Esophagus muscularis mucosa (tissue), 4 donors: ENCODE measurements at places on chromosomes 5 and 9.

DNA sequence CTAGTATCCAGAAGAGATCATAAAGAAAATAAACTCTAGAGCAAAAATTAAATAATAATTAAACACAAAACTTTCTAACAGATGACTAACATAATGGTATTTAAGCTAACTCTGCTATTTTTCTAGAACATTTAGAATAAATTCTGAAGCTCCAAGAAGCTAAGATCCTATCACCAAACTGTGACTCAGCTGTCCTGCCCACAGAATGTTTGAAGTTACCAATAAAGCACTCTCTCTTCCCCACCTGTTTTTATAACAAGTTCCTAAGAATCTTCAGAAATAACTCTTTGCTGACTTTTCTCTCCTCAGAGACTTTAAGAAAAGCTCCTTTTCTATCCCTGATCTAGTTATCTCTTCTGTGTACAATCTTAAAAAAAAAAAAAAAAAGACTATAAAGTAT lies 6.0 kb upstream of the EFNA5 start:
- no peak for DNase-seq

DNA sequence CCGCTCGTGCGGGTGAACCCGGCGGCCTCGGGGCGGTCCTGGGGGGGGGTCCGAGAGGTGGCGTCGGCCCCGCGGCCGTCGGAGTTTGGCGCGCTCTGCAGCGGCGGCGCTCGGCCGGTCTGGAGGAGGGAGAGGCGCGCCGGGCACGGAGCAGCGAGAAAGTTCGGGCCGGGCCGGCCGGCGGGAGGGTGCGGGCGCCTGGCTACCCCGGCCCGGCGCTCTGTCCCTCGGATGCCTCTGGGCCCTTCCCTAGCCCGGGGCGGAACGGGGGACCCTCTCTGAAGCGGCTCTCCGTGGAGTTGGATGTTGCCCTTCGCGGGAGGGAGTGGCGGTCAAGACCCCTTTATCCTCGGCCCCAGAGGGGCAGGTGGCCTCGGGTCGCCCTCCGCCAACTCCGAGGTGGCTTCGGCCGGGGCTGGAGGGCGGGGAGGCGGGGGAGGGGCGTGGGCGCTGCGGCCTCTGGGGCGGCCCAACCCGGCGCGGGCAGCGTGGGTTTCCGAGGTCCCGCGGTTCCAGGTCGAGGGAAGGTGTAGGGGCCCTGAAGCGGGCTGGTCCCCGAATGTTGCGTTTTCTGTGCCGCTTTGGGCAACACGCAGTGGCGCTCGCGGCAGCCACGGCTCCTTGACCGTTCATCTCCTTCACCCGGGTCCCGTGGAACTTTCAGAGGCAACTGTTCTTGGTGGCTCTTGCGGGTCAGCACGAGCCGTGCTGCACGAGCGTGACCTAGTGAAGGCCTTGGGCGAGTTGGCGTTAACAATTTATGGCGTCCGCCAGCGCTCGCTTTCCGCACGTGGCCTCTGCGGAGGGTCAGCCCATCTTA lies 290.5 kb downstream of the DOCK8 start:
- no peak for DNase-seq

DNA sequence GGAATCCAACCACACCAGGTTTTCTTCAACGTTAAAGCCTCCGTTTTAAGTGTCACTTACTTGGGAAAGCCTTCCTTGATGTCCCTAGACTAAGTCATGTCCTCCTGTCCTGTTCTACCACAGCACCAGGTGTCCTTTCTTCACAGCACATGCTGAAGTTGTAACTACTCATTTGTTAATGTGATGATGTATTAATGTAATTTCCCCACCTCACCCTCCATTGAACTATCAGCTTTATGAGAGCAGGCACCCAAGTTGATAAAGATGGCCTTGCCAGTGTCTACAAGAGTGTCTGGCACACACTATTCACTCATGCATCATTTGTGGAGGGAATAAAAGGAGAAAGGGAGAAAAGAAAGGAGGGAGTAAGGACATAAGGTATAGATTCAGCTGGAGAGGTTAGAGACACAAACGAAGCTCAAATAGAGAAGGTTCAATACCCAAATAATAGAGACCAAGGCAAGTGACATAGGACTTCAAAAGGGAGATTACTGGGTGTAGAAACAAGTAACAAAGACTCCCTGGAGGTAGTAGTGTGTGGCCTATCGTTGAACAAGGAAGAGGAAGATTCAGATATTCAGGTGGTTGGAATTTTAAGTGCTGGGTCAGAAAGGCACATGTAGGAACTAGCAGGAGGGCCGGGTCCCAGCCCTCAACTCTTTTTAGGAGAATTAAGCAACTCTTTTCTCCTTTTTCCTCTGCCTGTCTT lies 6.6 kb downstream of the ITK start:
- no peak for DNase-seq

DNA sequence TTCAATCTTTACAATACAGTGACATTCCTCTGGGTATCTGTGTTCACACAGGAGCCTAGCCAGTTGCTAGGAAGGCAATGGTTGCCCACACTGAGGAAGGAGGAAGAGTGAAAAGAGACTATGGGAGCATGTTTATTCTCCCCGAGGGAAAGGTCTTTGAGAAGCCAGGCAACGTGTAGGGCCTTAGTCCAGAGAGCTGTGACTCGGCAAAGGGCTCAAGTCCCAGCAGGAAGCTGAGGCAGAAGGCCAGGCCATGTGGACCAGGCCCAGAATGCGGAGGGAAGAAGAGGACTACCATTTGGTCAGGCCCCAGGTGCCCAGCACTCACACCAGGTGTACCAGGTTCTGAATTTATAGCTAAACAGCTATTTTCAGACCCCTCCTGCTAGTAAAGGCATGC lies 136.6 kb upstream of the DMAC1 start:
- no peak for DNase-seq

DNA sequence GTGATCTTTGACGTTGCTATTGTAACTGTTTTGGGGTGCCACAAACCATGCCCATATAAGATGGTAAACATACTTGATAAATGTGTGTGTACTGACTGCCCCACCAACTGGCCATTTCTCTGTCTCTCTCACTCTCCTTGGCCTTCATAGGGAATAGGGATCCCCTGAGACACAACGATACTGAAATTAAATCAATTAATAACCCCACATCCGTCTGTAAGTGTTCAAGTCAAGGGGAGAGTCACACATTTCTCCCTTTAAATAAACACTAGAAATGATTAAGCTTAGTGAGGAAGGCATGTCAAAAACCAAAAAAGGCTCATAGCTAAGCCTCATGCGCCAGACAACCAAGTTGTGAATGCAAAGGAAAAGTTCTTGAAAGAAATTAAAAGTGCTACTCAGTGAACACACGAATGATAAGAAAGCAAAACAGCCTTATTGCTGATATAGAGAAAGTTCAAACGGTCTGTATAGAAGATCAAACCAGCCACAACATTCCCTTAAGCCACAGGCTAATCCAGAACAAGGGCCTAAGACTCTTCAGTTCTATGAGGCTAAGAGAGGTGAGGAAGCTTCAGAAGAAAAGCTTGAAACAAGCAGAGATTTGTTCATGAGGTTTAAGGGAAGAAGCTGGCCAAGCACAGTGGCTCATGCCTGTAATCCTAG lies 111.1 kb downstream of the UGCG start:
- no peak for DNase-seq

GRCh38 chr9:134403292-134403681 lies 77.0 kb downstream of the RXRA start:
- DNase-seq = no peak

- DNase-seq = no peak
These were observed 134.6 kb upstream of the MYO10 start for GRCh38 chr5:17070647-17071046.

DNA sequence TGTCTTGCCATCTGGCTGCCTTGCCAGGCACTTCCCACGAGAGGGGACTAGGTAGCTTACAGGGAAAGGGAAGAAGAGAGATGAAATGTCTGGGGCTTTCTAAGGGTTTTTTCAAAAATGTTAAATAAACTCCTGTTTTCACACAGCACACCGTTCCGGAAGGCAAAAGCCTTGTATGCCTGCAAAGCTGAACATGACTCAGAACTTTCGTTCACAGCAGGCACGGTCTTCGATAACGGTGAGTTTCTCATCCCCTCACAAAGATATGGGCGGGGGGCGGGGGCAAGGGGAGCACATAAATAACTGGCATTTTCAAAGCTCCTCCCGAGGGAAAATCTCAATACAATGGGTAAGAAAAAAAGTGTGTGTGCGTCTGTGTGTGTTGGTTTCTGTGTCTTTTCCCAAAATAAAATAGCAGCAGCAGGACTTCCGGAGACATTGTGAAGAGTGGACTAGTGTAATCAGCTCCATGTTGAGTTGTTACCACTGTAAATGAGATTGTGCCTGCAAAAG lies 189.6 kb downstream of the NR3C1 start:
- no peak for DNase-seq

DNA sequence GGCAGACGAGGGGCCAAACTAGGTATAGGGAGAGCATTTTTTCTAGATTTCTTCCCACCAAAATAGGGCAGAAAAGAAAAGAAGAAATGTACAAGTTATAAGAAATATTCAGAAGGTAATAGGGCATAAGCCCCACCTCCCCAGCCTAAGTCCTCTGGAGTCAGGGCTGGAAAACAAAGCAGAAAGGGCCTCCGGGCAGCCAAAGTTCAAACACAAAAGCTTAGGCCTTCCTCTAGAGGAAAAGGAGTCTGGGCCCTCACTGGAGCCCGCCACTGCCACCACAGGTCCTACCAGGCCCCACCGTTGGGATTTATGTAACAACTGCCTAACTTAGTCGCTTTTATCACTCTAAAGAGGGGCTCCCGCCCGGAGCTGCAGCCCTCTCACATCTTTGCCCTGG lies 27.6 kb downstream of the TBC1D2 start:
- no peak for DNase-seq

- no peak for DNase-seq
These were observed 830.4 kb upstream of the ZNF608 start for GRCh38 chr5:125576822-125577221.

DNA sequence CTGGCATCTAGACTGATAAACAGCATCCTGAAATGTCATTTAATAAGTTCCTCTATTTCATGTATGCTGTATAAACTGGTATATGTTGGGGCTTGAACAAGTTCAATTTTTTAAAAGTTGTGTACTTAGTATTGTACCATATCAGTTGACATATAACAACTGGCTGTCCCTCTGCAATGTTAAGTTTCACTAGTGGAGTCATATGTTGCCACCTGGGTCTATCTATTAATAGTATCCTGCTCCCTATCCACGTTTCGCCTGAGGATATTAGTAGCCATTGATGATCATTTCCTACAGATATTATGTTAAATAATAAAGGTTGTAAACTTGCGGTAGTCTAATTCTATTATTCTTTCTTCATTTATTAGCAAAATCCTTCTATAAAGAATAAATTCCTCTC lies 177.6 kb downstream of the RFX3 start:
- no peak for DNase-seq

DNA sequence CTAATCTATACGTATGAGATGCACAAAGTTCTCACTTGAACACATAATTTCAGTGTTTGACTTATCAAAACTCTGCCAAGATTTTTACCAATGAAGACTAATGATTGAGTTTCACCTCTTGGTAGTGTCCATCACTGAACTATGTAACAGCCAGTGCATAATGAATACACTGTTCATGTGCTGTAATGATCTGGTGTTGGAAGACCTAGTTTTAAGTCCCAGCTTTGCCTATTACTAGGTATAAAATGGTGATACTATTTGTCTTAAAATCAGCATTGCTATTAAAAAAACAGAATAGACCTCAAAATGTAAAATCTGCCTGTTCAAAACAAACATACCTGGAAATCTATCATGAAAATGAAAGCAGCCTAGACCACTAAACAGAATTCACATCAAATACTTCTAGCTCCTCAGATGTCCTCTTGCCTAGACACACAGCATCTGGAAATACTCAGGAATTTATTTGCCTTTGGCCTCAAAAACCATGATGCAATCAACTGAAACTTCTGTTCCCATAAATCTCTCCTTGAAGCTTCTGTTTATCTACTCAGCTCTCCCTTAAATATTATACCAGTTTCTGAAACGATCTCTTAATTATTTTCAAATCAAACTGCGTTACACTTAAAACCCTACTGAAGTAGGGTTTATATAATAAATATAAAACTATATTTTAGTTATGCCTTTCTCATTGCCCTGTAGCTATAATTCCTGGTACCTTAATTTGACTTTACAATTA lies 38.1 kb downstream of the MRPS27 start:
- no peak for DNase-seq

DNA sequence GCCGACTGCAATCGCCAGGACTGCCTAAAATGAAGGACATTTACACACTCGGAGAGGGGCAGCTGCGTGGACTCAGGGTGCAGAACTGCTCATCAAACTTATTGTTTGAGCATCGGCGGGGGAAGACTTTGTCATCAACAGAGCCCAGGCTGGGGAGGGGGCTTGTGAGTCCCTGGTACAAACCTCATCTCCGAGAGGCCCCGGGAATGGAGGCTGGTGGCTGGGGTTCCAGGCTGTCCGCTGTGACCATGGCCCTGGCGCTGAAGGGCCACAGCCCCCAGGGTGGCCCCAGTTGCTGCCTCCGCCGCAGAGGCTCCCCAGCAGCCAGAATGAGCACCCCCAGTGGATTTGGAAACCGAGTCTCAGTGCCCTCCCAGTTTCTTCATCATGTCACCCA lies 46.1 kb upstream of the RNU6ATAC start:
- no peak for DNase-seq

GRCh38 chr5:180433032-180433422 lies 61.2 kb upstream of the CNOT6 start:
- no peak for DNase-seq

DNA sequence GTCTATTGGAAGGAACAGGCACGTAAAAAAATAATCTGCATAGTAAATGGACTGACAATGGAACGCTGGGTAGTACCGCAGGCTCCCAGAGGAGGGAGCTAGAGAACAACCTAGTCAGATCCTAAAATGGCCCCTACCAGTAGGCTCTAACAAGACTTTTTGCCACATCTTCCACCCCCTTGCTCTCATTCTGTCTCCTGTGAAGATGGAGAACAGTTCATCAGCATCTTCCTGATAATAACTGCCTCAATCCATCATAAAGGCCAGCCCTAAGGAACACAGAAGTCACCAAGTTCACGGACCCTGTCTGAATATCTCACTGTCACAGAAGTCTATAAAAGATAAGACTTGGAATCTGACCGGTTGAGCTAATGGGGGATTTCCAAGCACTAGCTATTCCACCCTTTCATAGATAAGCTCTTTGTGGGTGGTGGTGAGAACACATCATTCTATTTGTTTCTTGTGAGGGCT lies 133.4 kb downstream of the SLC1A3 start:
- DNase-seq = no peak

- DNase-seq = no peak
These were observed 312.0 kb downstream of the TLE1 start for GRCh38 chr9:81377320-81377719.
